ENCODE measurements at places on chromosomes 11 and 22.
A peak's percentile ranks its signal among the peaks of the same experiment; 100 is the strongest.

- DNase-seq = no peak
Measured at GRCh38 chr11:111194860-111195568, 50.5 kb upstream of the POU2AF2 start.

DNA sequence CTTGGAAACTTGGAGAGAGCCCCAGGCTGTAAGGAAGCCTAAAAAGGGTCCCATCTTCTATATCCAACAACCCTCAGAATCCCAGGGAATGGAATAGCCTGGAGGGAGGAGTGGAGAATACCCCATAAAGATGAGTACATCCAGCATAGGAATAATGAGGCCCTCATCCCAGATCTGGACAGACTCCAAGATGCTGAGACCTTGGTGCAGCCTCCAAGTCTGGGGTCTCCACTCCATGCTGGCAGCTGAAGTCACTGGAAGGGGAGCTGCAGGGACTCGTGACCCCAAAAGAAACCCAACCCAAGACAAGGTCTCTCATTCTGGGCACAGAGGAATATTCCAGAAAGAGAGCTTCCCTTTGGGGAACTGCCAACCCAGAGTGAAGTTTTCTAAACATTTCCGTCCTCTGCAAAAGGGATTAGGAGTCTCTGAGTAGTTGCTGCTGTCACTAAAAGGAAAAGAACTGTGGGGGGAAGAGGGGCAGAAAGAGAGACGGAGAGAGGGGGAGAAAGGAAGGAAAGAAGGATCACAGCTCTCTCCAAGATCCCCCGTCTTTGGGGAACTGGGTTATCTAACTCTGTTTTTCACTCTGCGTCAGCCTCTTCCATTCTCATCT, 589 bp downstream of the SCGB1A1 start:
- no peak for DNase-seq

GRCh38 chr11:45223496-45223895, 62.6 kb downstream of the SYT13 start:
- DNase-seq = no peak

DNA sequence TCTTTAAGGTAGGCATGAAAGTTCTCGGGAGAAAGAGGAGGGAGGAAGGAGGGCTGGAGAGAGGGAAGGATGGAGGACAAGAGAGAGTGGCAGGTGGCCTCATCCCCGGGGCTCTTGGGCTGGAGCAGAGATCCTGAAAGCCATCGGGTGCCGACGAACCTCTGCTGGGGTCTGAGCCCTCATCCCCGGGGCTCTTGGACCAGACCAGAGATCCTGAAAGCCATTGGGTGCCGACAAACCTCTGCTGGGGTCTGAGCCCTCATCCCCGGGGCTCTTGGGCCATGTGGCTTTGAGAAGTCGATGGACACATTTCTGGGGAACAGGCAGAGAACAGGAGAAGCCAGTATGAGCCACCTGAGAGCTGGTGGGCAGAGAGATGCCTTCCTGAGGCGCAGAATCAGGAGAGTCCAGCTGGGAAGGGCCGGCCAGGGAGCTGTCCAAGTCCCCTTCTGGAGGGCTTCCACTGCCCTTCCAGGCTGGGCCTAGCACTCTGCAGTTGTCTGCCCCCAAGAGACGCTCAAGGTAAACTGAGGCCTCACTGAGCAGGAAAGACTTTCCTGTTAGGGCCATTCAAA, 1398.1 kb downstream of the BRD1 start:
- no peak for DNase-seq

- peak; percentile 80 for DNase-seq
Measured at GRCh38 chr11:6475936-6476335, 2.2 kb upstream of the TRIM3 start.

DNA sequence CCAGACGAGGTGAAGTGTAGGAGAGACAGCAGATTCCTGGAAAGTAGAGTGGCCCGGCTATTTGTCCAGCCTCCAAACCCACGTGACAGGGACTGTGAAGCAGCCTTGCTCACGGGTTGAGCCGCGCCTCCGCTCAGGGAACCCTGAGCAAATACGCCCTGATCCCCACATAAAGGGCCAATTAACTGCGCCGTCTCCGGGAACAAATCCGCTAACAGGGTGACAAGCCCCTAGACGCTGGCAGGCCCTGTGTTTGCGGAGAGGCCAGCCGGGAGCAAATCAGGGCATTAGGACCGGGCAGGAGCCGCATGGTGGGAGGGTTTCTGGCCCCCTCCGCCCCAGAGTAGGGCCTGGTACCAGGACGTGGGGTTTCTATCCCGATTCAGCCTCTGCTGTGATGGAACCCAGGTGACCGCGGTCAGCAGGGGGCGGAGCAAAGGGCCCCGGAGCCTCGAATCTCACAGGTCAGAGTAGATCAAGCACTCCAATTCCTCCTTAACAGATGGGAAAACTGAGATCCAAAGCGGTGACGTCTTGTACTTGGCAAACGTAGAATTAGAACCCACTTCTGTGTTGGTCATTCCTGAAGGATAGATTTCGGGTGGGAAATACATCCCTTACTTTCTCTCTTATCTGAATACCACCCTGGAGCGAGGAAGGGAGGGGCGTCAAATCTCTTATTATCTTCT, 2.0 kb upstream of the ROBO3 start:
- DNase-seq = peak; percentile 73

- DNase-seq = no peak
Measured at GRCh38 chr11:103609117-103610066, 427.0 kb upstream of the DDI1 start.

- no peak for DNase-seq
Measured at GRCh38 chr11:2892967-2893528, 7.5 kb upstream of the CDKN1C start.

- no peak for DNase-seq
Measured at GRCh38 chr11:31725176-31725575, 85.9 kb downstream of the PAX6 start.

DNA sequence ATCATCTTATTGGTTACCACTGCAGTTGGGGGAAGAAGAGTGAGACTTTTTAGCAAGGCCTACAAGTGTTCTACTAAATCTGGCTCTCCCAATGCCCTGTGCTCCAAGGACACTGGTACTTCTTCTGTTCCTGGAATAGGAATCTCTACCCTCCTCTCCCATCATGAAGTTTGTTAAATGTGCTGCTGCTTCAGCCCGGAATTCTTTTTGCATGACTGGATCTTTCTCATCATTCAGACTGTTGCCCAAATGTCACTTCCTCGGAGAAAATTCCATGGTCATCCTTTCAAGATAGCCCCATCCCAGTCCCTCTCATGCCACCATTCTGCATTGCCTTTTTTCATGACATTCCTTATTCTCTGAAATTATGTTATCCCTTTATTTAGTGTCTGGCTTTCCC, 400.8 kb downstream of the SOX6 start:
- no peak for DNase-seq

- no peak for DNase-seq
Measured at GRCh38 chr22:36381513-36382128, 6.1 kb downstream of the MYH9 start.

DNA sequence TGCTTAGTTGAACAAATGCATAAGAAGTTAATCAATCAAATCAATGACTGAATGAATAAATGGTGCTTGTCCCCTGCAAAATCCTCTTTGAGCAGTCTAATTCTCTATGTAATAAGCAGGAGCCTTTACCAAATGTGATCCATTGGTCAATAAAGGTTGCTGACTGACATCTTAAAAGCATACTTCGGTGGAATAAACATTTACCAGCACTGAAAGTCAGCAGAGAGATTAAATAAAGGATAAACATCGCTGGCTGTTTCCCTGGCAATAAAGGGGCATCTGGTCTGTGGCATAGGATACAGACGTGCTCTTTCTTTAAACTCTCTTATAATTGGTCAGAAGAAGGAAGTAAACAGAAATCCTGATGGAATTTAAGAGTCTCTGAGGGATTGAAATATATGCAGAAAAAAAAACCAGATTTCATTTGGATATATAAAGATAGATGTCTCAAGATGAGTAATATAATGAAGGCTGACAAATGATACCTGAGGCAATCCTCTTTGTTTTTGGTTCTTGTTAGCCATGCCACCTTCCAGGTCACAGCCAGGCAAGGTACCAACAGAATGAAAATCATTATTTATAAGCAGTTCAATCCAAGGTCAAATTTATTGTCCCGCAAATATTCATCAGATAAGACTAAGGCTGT, 578.4 kb upstream of the CCDC90B start:
- DNase-seq = no peak

GRCh38 chr11:8258289-8258688, 5.4 kb downstream of the LMO1 start:
- no peak for DNase-seq

DNA sequence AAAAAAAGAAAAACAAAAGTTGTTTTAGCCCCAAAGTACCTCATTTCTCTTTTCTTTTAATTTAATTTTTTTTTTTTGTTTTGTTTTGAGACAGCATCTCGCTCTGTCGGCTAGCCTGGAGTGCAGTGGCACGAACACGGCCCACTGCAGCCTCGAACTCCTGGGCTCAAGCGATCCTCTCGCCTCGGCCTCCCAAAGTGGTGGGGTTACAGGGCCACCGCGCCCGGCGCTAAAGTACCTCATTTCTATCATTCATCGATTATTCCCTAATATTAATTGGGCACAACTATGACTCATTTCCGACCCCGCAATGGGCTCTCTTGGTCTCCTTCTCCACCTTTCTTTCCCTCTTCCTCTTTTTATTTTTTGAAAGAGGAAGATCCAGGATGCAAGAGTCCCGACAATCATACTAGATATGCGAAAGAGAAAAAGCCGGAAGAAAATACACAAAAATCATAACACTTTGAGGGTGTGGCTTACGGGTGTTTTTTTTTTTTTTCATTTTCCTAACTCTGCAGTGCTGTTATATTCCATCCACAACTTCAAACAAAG, 475 bp upstream of the AIP start:
- DNase-seq = no peak

DNA sequence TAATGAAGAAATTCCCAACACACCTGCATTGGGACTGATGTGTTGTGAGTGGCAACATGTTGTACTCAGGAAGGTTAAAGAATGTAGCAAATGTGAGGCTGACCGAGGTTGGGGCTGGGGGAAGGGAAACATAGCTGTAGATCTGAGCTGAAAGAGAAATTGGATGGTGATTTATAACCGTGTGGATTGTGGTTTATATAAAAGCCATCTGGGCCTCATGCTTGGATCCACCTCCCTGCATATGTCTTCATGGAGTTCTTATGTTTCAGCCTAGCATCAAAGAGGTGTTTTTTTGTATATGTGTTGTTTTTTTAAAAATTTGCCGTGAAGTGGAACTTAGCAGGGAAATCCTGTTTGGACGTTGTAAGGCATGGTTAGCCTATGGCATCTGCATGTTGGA, 141.3 kb downstream of the NAV2 start:
- no peak for DNase-seq

- no peak for DNase-seq
Measured at GRCh38 chr11:38131535-38131934, 1533.5 kb upstream of the RAG2 start.

DNA sequence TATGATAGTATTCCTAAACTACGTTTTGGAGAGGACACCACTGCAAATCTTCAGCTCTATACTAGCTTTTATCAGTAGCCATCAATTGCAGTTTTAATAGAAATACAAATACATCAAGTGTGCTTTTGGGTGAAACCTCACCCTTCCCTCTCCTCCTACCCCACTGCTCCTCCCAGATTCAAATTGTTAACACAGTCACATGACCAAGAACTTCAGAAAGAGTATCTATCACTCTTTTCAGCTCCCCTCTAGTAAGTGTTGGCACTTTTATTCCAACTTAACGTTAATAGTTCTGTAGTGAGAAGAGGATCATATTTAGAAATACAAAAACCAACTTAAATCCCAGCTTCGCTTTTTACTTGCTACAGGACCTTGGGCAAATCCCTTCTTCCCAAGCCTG, 17.0 kb downstream of the RRAS2 start:
- no peak for DNase-seq

DNA sequence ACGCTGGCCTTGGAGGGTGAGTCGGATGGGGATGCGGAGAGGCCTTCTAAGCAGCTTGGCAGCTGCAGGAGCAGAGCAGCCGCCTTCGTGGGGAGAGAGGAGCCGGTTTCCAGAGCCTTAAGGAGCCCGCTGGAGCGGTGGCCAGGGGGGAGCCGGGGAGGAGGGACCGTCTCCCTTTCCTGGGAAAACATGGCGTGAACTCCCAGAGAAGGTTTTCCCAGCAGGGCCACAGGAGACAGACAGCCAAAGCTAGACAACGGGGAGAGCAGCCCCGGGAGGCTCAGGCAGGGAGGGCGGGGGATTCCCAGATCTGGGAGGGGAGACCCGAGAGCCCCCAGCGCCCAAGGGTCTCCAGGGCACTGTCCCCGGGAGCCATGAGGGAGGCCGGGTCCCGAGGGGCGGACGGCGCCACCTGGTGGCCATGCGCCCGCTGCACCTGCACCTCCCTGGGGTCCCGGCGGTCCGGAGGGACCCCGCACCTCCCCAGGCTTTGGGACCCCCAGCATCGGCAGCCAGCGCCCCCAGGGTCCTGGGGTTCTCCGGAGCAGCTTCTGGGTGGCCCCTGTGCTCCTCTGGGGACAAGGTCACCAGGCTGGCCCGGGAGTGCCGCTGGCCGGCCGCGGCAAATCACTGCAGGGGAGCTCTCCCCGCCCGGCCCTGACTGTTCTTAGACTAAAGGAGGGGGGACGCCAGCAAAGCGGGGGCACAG, 2.4 kb upstream of the SYT8 start:
- peak; percentile 68 for DNase-seq

DNA sequence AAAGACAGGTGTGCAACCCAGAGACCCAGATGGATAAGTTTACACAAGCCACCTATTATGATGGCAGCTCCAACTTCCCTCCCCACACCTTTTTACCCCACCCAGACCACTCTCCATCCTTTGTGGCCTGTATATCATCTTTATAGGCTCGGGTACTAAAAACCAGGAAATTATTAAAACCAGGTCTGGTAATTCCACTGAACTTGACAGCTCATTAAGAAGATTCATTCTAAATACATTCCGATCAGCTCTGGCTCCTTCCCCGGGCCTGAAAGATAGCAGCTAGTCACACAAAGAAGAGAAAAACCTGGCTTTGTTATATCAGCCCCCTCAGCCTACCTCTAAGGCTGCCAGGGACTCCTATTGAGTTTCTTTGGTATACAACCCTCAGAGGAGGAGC, 67.9 kb upstream of the API5 start:
- DNase-seq = no peak

- DNase-seq = no peak
Measured at GRCh38 chr11:65624931-65625627, 9.5 kb downstream of the PCNX3 start.

GRCh38 chr22:19756288-19757128, 4.1 kb upstream of the TBX1 start:
- peak; percentile 74 for DNase-seq

DNA sequence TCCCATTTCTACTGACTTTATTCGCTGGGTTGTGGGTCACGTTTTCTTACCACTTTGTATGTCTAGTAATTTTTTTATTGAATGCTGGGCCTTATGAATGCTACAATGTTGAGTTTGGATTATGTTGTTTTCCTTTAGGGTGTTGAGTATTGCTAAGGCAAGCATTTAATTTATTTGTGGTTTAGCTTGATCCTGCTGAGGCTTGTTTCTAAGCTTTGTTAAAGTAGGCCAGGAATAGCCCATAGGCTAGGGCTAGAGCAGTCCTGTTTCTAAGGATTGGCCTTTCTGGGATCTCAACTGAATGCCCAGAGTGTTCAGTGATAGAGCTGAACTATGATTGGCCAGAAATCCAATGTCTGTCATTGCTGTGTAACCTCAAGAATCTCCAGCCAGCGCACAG, 56.1 kb upstream of the LDLRAD3 start:
- DNase-seq = no peak
